Activated CD4-positive, alpha-beta T cell treated with anti-CD3 and anti-CD28 coated beads, Interleukin-2, amount 10 ng/mL, durations not matched to agents 24 days and 14 days (primary cell): ENCODE measurements at places on chromosomes 12 and 14.

GRCh38 chr12:75870878-75871277, 160.7 kb downstream of the PHLDA1 start:
- DNase-seq = no peak

DNA sequence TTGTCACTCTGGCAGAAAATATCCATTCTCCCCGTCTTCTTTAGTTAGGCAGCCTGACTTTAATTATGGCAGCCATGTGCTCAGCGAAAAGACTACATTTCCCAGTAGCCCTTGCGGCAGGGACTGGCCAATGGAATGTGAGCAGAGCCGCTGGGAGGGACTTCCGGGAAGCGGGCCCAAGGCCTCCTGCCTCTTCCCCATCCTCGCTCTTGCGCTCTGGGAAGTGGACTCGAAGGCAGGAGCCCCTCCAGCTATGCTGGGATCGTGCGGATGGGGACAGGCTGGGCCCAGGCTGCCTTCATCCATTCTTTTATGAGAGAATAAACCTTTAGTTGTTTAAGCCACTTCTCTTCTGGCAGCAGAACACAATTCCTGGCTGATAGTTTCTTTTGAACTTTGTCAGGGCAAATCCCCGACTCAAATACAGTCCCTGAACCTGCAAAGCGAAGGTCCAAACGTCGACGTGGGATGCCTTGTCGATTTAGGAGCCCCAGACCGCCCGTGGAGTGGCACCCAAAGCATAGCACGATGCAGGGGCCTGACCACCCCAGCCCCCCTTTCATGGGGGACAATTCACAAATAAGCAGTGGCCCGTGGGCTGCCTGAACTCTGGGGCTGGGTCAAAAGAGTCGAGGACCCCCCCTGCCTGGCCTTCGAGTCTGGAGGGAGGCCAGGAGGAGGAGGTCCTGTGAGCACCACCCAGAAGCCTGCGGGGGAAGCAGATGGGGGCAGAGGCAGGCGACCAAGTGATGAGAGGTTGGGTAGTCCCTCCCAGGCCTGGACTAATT, 15.6 kb upstream of the LRTM2 start:
- DNase-seq = peak; percentile 96

DNA sequence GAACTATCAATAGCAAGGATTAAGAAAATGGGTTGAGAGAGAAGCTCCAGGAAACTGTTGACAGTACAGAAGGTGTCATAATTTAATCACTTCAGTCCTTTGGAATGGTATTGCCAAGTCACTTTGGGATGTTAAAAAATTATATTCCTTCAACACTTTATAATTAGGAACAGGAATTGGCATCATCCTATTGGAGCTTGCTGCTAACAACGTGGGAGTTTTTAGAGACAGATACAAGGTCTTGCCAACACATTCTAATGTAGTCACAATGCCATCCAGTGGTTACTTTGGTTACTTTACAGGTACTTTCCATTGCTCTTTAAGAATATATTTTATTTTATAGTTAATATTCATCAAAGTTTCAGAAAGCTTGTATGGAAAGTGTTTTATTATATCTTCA, 310.1 kb downstream of the SYT1 start:
- DNase-seq = no peak

GRCh38 chr12:109934026-109934425, 34.0 kb downstream of the TCHP start:
- peak; percentile 65 for DNase-seq

GRCh38 chr12:100579844-100580243, 6.4 kb downstream of the GAS2L3 start:
- no peak for DNase-seq

GRCh38 chr12:10612984-10613348, 443 bp downstream of the MAGOHB start:
- no peak for DNase-seq

GRCh38 chr12:53550595-53550994, 43.3 kb upstream of the NPFF start:
- no peak for DNase-seq

DNA sequence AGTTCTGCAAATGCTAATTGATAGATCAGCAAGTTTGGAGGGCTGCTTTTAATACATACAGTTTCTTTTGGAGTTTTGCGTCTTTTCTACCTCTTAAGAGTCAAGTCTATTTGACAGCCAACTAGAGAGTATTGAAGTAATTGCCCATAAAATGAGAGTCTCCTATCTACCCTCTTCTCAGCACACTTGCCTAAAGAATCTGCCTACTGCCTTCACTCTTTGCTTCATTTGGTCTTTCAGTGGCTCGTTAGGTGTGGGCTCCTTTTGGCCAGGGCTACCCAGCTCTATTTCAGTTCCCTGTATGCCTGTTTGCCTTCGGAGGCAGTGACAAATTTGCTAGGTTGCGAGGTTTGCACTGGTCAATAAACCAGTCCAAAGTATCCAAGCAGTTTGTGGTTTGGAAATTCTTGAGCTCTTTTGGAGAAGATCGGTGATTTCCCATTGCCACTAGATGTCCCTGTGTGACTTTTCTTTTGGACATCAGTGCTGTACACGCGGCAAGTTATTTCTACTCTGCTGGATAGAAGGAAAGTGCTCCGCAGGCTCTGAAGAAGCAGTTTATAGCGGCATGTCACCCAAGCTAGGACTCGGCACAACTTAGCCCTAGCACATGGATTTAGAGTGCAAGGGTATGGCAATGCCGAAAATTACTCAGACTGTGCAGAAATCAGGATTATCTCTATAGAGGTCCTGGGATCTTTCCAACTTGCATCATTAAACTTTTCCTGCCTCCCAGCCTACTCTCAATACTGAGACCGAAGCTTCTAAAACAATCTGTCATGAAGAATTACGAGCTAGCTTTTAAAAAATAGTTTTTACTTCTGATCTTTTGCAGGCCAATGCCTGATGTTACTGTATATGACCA, 38.6 kb downstream of the MGST1 start:
- no peak for DNase-seq

GRCh38 chr12:98402091-98402490, 113.3 kb upstream of the TMPO start:
- DNase-seq = no peak

DNA sequence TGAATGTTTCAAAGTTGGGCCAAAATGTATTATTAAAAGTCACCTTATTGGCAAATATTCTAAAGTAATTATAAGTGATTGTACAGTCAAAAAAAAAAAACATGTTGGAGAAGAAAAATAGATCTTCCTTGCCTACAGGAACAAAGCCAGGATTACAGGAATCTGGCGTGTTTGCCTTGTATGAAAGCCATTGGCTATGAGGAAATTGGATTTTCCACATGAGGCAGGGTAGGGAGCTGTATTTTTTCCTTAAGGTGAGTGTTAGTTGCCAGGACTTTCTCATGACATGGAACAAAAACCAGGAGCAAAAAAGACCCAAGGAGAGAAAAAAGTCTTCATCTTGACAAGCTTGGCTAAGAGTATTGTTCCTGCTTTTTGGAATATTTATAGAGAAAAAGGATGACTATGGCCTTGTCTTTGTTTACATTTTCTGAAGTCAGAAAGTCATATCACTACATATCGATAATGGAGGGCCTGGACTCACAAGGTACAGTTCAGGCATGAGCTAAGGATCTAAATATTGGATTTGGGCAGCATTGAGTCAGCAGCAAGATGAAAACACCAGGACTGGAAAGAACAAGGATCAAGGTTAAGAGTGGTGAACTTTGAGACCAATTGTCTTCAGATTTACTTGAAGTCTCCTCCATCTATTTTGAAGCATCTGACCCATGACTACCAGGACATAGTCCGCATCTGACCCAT, 68.4 kb upstream of the FLRT2 start:
- no peak for DNase-seq

GRCh38 chr14:76808011-76808410, 4.7 kb downstream of the ANGEL1 start:
- DNase-seq = no peak

GRCh38 chr12:95185072-95185471, 32.2 kb downstream of the FGD6 start:
- no peak for DNase-seq

GRCh38 chr12:103028881-103029639, 71.6 kb downstream of the ASCL1 start:
- DNase-seq = no peak

DNA sequence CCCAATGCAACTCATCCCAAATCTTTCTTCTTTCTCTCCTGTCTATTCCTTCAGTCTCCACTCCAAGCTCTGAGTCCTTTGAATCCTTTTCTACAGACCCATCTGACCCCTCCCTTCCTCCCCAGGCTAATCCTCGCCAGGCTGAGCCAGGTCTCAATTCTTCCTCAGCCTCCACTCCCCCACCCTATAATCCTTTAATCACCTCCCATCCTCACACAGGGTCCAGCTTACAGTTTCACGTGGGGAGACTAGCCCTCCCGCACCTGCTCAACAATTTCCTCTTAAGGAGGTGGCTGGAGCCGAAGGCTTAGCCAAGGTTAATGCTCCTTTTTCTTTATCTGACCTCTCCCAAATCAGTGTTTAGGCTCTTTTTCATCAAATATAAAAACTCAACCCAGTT, 63.8 kb downstream of the MOK start:
- no peak for DNase-seq

DNA sequence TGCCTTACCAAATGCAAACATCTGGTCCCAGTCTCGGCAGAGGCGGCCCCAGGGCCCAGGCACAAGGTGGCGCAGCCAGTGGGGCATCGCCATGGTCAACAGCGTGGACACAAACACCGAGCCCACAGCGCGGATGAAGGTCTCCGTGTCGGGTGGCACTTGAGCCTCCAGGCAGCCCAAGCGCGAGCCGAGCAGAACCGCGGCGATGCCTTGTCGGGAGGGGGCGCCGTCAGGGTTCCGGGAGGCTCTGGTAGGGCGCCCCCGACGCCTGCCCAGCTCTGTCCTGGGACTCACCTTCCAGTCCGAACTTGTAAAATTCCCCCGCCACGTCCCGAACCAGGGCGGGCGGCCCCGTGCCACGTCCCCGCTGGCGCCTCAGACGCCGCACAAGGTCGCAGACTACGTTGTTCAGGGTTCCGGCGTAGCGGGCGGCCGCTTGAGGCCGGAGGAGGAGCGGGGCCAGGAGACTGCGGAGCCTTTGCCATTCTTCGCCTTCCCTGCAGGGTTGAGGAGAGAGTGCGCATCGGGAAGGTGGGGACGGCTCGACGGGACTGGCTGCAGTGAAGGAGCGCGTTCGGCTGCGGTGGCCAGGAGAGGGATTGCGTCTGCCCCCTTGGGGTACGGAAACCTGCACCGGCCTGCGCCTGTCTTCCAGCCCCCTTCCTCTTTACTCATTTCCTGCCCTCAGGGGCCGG, 1.7 kb downstream of the CYP27B1 start:
- peak; percentile 88 for DNase-seq

- DNase-seq = no peak
Observed at GRCh38 chr14:76109087-76109880, 42.4 kb upstream of the GPATCH2L start.

GRCh38 chr12:50936821-50937530, 15.4 kb upstream of the HIGD1C start:
- DNase-seq = no peak

- no peak for DNase-seq
Observed at GRCh38 chr12:52295663-52296062, 4.3 kb upstream of the KRT81 start.

GRCh38 chr14:45810152-45810872, 557.3 kb upstream of the MIS18BP1 start:
- DNase-seq = no peak

DNA sequence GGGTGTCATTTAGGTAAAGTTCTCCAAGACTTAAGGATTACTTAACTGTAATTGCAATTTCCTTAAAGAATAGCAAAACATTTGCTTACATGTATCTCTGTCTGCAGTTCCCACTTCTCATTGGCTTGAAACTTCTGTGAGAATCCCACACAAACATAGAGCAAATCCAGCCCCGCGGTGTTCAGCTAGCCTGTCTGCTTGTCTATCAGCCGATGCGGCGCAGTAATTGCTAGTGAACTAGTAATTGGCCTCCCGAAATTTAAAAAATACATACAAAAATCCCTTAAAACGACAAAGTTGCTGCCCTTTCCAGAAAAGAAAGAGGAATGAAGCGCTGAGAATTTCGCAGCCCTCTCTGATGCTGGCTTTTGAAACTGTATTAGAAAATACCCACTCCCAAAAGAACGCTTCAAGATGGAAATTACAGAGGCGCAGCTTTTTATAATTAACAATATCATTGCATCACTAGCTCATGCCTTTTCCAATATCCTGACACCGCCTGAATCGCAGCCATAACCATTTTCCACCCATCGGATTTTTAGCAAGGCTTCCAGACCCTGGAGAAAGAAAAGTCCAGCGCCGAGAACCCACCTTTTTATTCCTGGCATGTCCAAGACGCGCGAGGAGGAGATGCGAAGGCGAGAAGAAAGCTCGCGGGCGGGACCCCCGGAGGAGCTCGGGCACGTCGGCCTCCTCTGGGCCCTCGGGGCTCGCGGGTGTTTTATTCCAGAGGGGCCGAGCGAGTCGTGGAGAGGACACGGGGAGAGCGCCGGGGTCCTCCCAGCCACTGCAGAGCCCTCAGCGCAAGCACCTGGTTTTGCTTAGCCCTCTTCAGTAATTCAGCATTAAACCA, 646 bp downstream of the FBLN5 start:
- no peak for DNase-seq

GRCh38 chr14:88614218-88614907, 51.5 kb downstream of the ZC3H14 start:
- DNase-seq = no peak

DNA sequence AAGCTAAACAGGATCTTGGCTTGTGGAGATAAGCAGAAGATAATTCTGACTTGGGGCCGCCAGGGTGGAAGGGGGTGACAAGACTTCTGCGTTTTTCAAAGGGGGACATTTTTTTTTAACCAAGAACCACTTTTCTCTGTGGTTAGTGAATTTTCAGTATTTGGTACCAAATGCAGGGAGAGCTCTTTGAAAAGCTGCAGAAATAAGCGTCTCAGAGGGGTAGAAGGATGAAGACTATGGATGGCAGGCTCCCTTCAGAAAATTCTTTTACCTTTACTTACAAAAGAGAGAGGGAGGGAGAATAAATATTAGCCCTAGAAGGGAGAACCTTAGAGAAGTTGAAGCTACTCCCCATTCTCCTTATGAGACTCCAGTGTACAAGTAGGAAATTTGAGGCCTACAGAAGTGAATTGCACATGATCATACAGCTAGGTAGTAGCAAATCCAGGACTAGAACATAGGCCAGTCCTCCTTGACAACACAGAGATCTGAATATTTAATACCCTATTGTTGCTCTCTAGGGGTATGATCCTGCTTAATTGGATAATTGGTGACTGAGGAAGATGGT, 840 bp downstream of the MRPL52 start:
- DNase-seq = no peak

DNA sequence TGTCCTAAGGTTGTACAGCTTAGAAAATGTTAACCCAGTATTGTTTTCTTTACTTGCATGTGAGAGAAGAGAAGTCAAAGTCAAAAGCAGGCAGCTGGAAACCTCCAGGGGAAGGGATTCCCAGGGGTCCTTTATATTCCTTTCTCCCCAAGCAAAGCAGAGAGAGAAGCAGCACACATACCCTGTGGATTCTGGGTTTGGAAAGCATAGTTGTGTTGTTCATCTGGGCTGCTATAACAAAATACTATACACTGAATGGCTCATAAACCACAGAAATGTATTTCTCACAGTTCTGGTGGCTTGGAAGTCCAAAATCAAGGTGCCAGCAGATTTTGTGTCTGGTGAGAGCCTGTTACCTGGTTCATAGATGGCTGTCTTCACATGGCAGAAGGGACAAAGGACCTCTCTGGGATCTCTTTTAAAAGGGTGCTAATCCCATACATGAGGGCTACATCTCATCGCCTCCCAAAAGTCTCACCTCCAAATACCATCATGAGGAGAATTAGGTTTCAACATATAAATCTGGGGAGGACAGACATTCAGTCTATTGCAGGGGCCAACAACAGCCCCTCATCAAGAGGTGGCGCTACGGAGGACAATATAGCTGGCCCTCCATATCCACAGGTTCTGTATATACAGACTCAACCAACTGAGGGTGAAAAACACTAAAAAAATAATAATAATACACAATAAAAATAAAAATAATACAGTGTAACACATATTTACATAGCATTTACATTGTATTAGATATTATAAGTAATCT, 19.3 kb upstream of the PCNX1 start:
- DNase-seq = no peak
